ENCODE measurements at places on chromosomes 6 and 20.
A peak's percentile ranks its signal among the peaks of the same experiment; 100 is the strongest.

DNA sequence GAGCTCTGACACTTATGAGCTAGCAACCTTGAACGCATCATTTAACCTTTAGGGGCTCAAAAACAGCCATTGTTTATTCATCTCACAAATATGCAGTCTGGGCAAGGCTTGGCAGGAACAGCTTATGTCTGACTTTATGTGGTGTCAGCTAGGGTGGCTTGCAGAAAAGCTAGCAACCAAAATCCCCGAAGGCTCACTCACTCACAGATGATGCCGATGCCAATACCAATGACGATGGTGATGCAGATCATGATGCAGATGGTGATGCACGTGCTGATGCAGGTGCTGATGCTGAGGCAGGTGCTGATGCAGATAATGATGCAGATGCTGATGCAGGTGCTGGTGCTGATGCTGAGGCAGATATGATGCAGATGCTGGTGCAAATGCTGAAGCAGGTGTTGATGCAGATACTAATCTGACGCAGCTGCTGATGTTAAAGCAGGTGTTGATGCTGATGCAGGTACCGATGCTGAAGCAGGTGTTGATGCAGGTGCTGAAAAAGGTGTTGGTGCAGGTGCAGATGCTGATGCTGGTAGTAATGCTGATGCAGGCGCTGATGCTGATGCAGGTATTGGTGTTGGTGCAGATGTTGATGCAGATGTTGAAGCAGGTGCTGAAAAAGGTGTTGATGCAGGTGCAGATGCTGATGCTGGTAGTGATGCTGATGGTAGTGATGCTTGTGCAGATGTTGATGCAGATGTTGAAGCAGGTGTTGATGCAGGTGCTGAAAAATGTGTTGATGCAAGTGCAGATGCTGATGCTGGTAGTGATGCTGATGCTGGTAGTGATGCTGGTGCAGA lies 195.6 kb downstream of the NFATC2 start:
- no peaks in the 10 kb centered on the region for H3K36me3 ChIP-seq
- no peak overlapping the region for H3K4me3 ChIP-seq
- no peaks in the 10 kb centered on the region for H3K27me3 ChIP-seq
- DNase-seq = no peak

DNA sequence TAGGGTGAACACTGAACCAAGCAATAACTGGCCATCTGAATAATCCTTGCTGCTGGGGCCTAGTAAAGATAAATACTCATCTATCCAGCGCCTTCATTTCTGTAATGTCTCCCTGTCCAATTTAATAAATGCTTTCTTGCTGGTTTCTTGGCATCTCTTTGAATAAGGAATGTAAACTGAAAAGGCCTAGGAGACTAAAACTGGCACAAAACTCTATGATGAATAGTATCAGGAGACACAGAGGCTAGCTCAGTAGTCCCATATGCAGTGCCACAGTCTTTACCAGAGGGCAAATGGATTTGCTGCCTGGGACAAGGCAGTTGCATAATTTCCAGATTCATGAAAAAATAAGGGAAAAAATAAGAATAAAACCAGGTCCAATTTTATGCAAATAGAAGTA lies 324.4 kb downstream of the CENPW start:
- no peaks in the 10 kb centered on the region for H3K27me3 ChIP-seq
- no peak overlapping the region for H3K27ac ChIP-seq
- no peaks in the 10 kb centered on the region for H3K4me1 ChIP-seq

GRCh38 chr20:48731536-48731935 lies 96.3 kb downstream of the PREX1 start:
- no peak for DNase-seq
- peaks cover 4% of the 10 kb centered on the region for H3K36me3 ChIP-seq
- no peaks in the 10 kb centered on the region for H3K27me3 ChIP-seq

DNA sequence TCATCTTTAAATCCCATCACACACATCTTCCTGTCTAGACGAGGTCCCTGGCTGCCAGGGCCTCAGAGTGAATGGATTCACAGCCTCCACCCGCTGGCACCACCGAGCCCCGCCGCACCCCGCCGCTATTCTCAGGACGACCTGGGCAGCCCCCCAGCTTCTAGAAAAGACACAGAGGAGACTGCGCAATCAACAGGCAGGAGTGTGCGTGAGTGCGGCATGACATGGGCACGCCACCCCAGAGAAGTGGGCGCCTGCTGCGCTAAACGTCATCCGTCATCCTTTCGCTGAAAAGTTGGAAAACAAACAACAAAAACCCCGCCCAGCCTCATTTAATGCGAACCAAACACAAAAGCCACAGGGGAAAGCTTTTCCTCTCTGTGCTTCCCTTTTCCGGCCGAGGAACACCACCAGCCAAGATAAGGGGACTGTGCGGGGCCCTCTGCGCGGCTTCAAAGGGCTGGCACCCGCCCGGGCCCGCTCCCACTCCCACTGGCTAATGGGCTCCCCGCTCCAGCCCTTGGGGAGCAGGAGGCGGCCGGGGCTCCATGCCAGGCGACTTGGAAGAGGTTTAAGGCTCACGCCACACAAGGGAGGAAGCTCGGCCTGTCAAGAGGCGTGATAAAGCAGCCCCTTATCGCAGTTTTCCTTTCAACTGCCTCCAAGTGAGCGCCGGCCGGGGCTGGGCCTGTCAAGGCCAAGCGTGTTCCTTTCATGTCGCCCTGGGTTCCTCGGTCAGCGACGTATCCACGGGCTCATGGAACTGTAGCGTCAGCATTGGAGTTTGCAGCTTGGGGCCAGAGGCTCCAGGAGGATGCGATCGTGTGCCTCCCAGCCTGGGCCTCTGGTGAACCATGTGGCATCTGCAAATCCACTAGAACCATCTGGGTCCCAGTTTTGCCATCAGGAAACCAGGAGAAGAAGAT lies 50.1 kb downstream of the NFATC2 start:
- peak; percentile 92 for DNase-seq
- no peaks in the 10 kb centered on the region for H3K36me3 ChIP-seq
- H3K4me1 ChIP-seq = peaks cover 32% of the 10 kb centered on the region
- H3K4me3 ChIP-seq = peak overlapping the region; percentile 9

GRCh38 chr6:106060167-106060566 lies 26.0 kb upstream of the PRDM1 start:
- no peak overlapping the region for H3K4me3 ChIP-seq
- H3K27ac ChIP-seq = no peak overlapping the region
- no peaks in the 10 kb centered on the region for H3K4me1 ChIP-seq
- H3K36me3 ChIP-seq = no peaks in the 10 kb centered on the region
- no peak for DNase-seq
- peaks cover 9% of the 10 kb centered on the region for H3K27me3 ChIP-seq

- H3K27me3 ChIP-seq = no peaks in the 10 kb centered on the region
- no peaks in the 10 kb centered on the region for H3K36me3 ChIP-seq
- no peak overlapping the region for H3K4me3 ChIP-seq
- H3K27ac ChIP-seq = peak overlapping the region; percentile 40
- peak; percentile 76 for DNase-seq
Observed at GRCh38 chr6:149233056-149233715, 84.3 kb upstream of the TAB2 start.

GRCh38 chr6:22081709-22082108 lies 215.1 kb downstream of the PRL start:
- no peaks in the 10 kb centered on the region for H3K36me3 ChIP-seq
- H3K4me1 ChIP-seq = no peaks in the 10 kb centered on the region
- no peaks in the 10 kb centered on the region for H3K27me3 ChIP-seq
- DNase-seq = no peak

DNA sequence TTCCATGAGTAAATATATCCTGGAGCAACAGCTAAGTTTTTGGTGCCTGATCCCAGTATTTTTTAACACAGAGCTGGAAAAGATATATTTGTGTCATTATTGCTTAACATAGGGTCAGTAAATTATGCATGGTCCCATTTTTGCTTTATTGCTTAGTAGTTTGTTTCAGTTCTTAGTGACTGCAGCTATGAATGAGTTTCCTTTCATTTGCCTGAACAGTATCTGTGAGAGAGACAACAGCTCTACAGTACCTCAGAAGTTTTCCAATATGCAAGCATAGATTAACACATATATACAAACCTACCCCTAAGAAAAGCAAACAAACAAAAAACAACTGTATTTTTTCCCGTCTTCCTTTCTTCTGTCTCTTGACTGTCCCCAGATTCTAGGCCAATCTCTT lies 160.3 kb downstream of the MEI4 start:
- H3K36me3 ChIP-seq = no peaks in the 10 kb centered on the region
- DNase-seq = no peak
- H3K27ac ChIP-seq = no peak overlapping the region

- peaks cover 22% of the 10 kb centered on the region for H3K4me1 ChIP-seq
- no peak overlapping the region for H3K27ac ChIP-seq
- no peaks in the 10 kb centered on the region for H3K36me3 ChIP-seq
- DNase-seq = peak; percentile 4
- no peak overlapping the region for H3K4me3 ChIP-seq
- H3K27me3 ChIP-seq = peaks cover 90% of the 10 kb centered on the region
Observed at GRCh38 chr6:105993341-105994117, 92.6 kb upstream of the PRDM1 start.

DNA sequence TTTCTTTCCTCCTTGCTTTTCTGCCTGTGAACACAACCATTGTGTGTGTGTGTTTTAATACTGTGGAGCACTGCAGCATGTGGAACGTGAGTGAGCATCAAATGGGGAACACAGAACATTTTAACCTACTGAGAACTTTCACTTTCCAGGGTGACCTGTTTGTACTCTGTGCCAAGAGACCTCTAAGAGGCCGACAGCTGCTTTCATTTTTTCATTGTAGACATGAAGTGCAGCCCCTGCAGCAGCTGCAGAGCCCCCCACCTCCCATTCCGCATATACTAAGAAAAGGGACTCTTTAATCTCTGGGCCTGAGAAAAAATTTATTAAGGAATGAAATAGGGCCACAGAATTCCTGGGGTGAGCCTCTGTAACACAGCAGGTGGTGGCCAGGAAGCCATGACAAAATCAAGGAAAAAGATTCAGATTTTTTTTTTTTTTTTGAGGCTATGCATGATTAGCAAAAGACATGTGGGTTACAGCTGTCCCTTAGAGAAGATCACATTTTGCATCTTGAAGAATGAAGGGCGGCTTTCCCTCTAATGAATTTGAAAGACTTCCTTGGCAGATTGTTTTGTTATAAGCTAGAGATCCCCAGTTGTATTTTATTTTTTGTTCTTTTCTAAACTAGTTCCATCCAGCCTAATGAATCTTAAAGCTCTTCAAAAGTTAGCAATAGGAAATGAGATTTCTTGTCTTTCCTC lies 503.4 kb downstream of the CD109 start:
- no peaks in the 10 kb centered on the region for H3K36me3 ChIP-seq
- H3K27me3 ChIP-seq = no peaks in the 10 kb centered on the region
- H3K4me3 ChIP-seq = no peak overlapping the region
- no peak overlapping the region for H3K27ac ChIP-seq
- no peaks in the 10 kb centered on the region for H3K4me1 ChIP-seq

- no peak overlapping the region for H3K27ac ChIP-seq
- no peak overlapping the region for H3K4me3 ChIP-seq
Observed at GRCh38 chr20:11966186-11966585, 48.5 kb downstream of the BTBD3 start.

DNA sequence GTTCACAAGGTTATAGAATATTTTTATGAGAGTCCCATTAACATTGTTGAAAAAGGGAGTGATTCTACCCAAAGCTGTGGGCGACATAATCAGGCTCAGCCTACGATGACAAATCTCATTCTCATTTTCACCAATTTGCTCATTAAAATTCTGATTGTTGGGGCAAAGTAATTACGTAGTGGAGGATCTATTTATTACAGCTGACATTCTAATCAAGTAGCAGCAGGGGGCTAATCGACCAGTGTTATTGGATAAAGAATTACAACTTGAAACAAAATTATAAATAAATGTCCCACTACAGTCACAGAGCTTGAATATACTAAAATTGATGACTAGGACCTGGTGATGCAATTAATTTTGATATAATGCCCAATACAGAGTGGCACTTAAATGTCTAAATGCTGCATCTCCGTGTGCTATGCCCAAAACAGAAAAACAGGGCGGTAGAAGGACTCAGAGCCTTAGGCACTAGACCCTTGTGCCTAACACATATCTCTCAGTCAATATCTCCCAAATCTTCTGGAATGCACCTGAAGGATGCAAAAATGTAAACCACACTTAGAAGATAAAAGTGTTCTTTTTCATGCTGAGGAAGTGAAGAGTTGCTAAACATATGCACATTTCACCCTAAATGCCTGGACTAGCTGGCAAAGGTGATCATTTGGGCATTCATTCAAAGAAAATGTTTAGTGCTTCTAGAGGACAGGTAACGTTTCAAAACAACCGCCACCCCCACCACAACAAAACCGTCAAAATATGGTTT lies 88.3 kb downstream of the CD24 start:
- H3K27ac ChIP-seq = no peak overlapping the region
- H3K4me3 ChIP-seq = no peak overlapping the region
- H3K27me3 ChIP-seq = no peaks in the 10 kb centered on the region

- no peak for DNase-seq
- no peak overlapping the region for H3K27ac ChIP-seq
- no peak overlapping the region for H3K4me3 ChIP-seq
Observed at GRCh38 chr6:21518317-21518716, 75.2 kb upstream of the SOX4 start.

GRCh38 chr6:105995391-105995865 lies 90.7 kb upstream of the PRDM1 start:
- peaks cover 22% of the 10 kb centered on the region for H3K4me1 ChIP-seq
- DNase-seq = no peak
- no peak overlapping the region for H3K27ac ChIP-seq
- peaks cover 59% of the 10 kb centered on the region for H3K27me3 ChIP-seq

DNA sequence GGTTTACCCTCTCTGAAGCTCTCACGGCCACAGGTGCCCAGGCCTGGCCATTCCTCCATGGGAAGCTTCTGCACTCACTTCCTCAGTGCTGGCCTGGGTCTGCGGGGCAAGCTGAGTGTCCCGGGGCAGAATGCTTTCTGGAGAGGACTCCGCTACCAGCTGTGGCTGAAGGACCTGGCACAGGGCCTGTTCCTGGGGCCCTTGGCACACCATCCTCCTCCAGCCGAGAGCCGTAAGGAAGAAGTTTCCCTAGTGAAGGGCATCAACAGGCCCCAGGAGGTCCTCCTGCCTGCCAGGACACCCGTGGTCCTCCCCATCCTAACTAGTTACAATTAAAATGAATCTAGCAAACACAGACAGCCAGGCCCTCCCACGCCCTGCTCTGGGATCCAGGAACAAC lies 14.0 kb upstream of the KCNK15 start:
- no peak overlapping the region for H3K4me3 ChIP-seq
- H3K36me3 ChIP-seq = no peaks in the 10 kb centered on the region
- H3K27me3 ChIP-seq = no peaks in the 10 kb centered on the region
- peaks cover 12% of the 10 kb centered on the region for H3K4me1 ChIP-seq
- no peak for DNase-seq

DNA sequence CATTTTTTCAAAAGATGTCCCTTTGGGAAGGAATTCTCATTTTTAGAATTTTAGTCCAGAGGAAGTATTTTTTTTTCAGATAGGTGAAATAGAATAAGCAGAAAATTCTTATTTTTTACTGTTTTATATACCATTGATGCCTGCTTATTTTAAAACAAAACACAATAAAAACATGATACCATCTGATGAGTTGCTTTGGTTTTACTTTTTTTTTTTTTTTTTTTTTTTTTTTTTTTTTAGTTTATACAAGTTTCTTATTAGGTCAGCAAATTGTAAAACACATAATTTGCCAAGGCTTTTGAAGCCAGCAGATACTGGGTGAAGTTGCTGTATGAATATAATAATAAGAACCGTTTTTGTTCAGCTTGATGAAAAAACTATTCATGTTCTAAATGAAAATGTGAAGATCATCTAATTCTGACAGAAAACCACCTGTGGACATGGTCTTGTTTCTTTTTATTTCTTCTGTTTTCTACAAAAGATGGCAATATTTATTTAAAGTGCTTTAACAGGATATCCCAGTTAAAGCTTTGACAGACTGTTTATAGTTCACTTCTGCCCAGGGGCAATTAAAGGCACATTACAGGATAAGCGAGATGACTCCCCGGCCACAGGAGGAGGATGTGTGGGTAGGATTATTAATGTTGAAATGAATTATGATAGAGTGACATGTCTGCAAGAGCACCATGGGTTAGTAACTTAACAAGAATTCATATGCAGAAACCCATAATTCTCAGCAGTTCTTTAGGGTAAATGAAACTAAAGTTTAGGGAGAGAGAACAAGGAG lies 31.1 kb downstream of the MYB start:
- no peaks in the 10 kb centered on the region for H3K36me3 ChIP-seq
- H3K27ac ChIP-seq = no peak overlapping the region
- no peaks in the 10 kb centered on the region for H3K4me1 ChIP-seq

Measured in endothelial cell of umbilical vein (primary cell).